ENCODE measurements at places on chromosomes 4 and X.

DNA sequence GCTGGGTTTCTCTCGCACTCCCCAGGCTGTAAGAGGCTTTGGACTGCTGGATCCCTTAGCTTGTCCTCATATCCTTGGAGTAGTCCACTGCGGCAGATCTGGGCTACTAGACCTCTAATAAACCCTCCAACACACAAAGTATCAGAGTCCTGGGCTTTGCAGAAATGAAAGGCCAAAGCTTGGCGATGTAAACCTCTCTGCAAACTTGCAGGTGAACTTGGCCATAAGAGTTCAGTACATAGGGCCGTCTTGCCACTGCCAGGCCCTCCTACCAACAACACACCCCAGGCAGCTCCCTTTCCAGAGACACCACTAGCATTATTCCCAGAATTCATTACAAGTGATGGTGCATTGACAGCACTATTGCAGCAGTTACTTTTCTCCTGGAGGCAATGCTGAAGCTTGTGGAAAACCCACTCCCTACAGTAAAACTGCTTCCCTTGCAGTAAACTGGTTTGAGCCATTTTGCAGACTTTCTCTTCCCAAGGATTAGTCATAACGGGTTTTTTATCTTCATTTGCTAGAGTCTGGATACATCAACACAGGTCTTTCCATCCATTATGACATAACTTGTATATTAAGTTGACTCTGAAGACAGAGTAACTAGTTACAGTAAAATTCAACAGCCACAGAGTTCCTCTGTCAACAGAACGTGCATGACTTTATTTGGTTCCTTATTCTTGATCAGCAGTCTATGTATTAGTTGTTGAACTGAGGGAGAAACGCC is 2.4 kb downstream of the ANKRD50 start:
- DNase-seq = no peak

DNA sequence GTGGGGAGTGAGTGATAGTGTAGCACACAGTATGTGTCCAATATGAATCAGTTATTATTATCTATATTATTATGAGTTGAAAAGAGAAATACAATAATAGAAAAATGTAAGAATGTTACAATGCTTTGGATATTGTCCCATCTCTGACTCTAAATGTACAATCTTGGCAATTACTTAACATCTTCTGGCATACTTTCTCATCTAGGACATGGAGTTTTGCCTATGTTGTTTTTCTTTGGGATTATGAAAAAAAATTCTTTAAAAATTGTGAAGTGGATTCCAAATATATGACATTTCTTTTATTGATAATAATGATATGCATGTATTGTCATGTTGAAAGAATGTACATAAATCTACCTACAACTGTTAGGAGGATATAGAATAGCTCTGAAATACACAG is 84.1 kb downstream of the TBCK start:
- DNase-seq = no peak

DNA sequence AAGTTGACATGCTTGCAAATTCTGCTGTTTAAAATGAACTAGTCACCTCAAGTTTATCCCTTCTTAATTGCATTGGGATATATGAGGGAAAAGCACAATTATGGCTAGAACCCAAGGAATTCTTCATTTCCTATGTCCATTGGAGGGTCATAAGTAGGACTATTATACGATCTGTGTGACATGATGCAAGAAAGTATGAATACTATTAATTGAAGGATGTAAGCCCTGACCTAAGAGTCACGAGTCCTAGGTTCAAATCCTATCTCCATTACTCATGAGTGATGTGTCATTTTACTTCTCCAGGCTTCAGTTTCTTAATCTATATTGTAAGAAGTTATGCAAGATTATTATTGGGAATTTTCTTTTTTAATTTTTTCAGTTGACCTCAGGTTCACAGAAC is 542.9 kb upstream of the GRIA3 start:
- no peak for DNase-seq

DNA sequence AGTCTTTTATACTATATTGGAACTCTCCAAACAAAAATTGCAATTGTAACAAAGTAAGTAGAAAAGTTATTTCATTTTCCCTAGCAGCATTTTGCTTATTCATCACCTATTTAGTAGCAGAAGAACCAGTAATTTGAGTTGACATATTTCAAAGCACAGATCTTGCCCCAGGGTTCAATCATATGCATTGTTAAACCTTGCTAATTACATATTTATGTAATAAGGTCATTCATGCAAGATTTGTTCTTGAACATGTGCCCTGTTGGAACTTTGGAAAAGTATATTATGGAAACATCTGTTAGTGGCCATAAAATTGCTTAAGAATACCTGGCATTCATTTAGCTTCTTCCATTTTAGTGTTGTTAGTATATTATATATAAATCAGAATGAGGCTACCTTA is 191.7 kb downstream of the TLL1 start:
- no peak for DNase-seq

DNA sequence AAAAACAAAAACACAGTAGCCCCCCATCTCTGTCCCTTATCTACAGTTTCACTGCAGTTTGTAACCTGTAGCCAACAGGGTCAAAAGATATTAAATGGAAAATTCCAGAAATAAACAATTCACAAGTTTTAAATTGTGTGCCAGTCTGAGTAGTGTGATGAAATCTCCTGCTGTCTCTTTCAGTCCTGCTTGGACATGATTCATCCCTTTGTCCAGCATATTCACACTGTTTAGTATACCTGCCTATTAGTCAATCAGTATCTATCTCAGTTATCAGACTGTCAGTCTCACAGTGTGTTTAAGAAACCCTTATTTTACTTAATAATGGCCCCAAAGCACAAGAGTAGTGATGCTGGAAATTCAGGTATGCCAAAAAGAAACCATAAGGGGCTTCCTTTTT is 21.9 kb downstream of the CNOT6L start:
- no peak for DNase-seq

- DNase-seq = no peak
Measured at GRCh38 chr4:153471698-153472093, 5.5 kb downstream of the TMEM131L start.

DNA sequence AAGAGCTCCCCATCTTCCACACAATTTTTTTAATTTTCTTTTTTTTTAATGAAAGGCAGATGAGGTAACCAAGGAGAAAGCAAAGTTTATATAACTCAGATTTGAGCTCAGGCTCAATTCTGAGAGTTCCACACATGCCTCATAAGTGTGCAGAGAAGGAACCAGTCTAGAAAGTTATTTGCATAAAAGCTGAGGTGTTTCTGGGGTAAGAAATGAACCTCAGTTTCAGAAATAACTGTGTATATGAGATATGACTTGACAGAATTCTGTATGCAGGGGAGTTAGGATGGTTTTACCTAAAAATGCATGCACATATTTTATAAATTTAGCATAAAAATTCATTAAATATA is 51.3 kb downstream of the DTHD1 start:
- no peak for DNase-seq

- DNase-seq = no peak
Measured at GRCh38 chrX:25285598-25285997, 269.8 kb upstream of the ARX start.

- DNase-seq = no peak
Measured at GRCh38 chr4:121784975-121785374, 16.1 kb upstream of the EXOSC9 start.

- no peak for DNase-seq
Measured at GRCh38 chr4:149121023-149121404, 678.8 kb upstream of the NR3C2 start.

DNA sequence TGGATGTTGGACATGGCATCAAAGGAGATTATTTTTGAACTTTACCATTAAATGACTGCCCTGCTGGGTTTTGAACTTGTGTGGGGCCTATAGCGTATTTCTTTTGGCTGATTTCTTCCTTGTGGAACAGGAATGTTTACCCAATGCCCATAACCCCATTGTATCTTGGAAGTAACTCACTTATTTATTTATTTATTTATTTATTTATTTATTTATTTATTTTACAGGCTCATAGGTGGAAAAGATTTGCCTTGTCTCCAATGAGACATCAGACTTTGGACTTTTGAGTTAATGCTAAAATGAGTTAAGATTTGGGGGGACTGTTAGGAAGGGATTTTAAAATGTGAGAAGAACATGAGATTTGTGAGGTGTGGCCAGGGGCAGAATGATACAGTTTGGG is 273.1 kb downstream of the SLITRK2 start:
- no peak for DNase-seq

DNA sequence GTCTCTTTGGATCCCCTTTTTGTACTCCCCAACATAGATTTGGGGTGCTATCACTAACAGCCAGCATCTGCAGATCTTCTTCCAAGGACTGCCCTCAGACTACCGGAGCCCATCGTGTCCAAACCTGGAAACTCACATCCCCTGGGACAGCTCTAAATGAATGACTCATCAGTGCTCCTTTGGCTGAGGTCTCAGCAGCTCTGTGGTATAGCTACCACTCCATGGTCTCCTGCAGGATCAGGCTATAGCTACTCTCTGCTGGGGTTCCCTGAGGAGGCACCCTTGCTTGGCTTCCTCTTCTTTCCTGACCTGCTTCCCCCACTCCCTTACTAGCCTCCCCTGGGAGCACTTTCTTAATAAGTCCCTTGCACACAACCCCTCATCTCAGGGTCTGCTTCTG is 97.5 kb upstream of the PRPS2 start:
- DNase-seq = no peak

GRCh38 chr4:7192252-7193029 is at the start of gene SORCS2:
Gene SORCS2, plus strand, starts transcription at chr4:7192538.
- DNase-seq = peak; percentile 58

- DNase-seq = no peak
Measured at GRCh38 chr4:153126137-153126536, 78.1 kb upstream of the TRIM2 start.

GRCh38 chr4:56261027-56261426 is 126.3 kb downstream of the AASDH start:
- DNase-seq = no peak

DNA sequence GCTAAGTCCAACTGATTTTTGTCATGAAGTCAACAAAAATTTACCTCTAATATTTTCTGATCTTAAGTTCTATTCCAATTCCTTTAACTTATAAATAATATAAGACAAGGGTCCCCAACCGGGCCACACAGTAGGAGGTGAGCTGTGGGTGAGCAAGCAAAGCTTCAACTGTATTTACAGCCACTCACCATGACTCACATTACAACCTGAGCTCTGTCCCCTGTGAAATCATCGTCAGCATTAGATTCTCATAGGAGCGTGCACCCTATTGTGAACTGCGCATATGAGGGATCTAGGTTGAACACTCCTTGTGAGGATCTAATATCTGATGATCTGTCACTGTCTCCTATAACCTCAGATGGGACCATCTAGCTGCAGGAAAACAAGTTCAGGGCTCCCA is 227.4 kb downstream of the MAPK10 start:
- DNase-seq = no peak

- peak; percentile 9 for DNase-seq
Measured at GRCh38 chrX:152072236-152072635, 66.1 kb downstream of the MAGEA10 start.

DNA sequence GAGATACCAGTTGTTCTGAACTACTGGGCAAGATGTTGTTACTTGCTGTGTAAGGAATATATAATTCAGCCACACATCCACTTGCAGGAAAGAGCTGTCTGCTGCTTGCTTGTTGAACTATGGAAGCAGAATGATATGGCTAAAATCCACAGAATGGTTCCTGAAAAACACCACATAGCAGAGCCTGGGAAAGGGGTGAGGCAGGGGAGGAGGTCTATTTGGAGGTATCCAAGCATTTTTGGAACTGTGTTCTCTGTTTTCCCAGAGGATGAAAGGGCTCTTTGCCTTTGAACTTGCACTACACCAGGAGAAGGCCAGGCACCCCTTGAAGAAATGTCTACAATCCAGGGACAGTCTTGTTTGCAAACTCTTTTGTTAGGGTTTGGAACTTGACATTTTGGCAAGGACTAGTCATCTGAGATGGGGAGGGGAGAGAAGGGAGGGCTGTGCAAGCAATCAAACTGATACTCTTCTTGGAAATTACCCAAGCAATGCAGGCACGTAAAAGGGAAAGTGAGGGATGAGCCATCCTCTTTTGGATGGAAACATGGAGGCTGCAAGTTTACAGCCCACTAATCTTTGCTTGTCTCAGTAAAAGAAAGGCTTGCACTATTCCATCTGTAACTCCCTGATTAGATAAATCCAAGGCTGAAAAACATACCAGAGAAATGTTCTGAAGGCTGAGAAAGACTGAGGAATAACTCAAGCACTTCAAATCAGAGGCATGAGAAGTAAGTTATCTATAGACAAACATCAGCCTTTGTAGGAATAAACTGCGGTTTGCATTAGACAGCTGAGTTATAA is 141.0 kb downstream of the TSPAN5 start:
- no peak for DNase-seq

DNA sequence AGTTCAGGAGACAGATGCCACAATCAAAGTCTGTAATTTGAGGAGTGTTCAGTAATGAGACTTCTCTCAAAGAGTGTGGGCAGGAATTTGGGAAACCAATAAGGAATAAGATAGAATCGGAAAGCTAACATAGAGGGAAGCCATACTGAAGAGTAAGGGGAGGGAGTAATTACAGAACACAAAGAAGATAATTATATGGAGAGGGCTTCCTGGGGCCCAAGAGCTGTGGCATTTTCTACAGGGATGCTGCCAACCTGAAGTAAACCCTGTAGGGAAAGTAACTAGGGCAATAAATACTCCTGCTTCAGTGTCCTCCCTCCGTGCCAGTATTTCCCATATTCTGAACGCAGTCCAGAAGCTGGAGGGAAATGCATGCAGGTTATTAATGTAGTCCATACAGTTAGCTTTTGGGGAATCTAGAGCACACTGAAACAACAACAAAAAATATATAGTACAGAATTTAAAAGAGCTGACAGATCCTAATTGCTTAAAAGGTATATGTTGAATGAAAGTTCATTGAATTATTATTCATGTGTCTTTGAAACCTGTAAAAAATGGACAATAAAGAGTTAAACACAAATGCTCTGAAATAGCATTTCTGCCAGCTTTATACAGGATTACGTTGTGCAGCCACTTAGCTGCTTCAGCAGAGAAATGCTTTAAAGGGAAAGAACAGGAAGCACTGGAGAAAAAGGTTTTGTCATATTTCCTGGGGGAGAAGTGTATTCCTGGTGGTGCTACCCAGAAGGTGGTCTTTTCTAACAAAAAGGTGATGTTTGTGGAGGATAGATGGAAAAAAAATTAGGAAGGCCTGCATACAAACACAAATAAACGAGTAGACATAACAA is 48.0 kb downstream of the CXXC4 start:
- DNase-seq = no peak

GRCh38 chr4:144817081-144817480 is 171.1 kb downstream of the HHIP start:
- no peak for DNase-seq

DNA sequence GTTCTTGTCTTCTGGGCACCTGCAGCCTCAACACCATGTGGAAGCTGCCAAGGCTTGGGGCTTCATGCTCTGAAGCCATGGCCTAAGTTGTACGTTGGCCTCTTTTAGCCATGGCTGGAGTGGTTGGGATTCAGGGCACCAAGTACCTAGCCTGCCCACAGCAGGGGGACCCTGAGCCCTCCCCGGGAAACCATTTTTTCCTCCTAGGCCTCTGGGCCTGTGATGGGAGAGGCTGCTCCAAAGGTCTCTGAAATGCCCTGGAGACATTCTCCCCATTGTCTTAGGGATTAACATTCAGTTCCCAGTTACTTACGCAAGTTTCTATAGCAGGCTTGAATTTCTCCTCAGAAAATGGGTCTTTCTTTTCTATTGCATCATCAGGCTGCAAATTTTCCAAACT is 269.3 kb downstream of the NAP1L3 start:
- no peak for DNase-seq

All from pancreas (tissue), 10 donors.